ENCODE measurements at places on chromosomes 16 and 17.

DNA sequence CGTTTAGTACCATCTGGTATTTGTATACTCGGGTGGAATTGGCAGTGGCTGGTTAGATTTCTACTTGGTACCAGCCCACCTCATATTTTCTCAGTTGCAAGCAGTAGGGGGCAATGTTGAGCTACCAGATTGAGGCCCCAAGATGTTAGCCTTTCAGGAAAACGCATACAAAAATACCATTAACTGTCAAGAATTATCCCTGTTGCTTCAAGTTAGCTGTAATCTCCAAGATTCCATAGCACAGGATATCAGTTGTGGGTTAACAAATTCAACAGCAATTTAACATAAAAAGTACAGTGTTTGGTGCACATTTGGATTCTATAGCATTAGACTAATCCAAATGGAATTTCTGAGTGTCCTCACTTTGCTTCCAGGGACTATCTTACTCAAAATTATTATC is 188.2 kb downstream of the FTO start:
- DNase-seq = peak; percentile 42

DNA sequence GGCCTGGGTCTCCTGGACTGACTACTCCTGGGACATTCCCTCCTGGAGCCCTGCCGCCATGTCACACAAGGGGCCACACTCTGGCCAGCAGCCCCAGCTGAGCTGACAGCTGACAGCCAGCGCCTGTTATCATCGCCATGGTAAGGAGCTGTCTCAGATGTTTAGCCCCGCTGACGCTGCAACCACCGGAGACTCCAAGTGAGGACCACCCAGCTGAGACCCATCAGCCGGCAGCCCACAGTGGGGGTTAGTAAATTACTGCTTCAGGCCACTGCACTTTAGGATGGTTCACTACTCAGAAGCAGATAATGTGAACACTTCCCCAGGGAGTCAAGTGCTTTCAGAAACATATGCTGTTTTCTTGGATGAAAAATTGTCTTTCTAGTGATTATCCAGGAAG is 14.6 kb upstream of the SPHK1 start:
- no peak for DNase-seq

DNA sequence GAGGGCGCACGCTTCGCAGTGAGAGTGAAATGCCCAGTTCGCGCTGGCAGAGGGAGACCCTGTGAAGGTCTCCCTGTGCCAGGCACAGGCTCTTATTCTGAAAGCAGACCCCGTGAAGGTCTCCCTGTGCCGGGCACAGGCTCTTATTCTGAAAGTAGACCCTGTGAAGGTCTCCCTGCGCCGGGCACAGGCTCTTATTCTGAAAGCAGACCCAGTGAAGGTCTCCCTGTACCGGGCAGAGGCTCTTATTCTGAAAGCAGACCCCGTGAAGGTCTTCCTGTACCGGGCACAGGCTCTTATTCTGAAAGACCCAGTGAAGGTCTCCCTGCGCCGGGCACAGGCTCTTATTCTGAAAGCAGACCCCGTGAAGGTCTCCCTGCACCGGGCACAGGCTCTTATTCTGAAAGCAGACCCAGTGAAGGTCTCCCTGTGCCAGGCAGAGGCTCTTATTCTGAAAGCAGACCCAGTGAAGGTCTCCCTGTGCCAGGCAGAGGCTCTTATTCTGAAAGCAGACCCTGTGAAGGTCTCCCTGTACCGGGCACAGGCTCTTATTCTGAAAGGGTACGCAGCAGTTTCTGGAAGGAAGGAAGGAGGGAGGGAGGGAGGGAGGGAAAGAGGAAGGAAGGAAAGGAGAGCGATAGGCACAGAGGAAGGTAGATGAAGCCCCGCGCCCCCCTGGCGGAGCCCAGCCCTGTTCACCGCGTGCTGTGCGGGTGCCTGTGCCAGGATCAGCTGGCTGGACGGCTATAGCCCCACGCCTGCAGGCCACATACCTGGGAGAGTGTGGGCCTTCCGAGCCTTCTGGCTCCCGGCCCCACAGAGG is 55.3 kb downstream of the WDR45B start:
- peak; percentile 63 for DNase-seq

- DNase-seq = no peak
These were observed 18.3 kb downstream of the VPS53 start for GRCh38 chr17:696369-696768.

DNA sequence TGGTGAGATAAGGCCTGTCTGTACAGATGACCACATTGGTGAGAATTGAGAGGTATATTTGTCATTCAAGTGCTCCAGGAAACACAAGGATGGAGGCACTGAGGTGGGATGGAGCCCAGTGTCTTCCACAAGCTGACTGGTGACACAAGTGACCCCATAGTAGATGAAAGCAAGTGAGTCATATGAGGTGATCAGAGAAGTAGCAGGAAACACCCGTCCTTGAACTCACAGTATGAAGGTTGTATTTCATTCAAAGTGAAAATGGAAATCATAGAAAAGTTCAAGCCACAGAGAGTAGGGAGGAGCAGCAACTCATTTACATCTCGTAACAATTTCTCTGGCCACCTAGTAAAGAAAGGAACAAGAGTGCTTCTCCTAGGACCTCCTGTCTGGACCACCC is 609.8 kb downstream of the HS3ST4 start:
- no peak for DNase-seq

GRCh38 chr17:74679374-74679773 is 33.3 kb downstream of the CD300LF start:
- DNase-seq = no peak

- DNase-seq = no peak
These were observed 6.7 kb upstream of the KSR1 start for GRCh38 chr17:27449541-27449940.

GRCh38 chr17:76130473-76130872 is 10.6 kb downstream of the FOXJ1 start:
- no peak for DNase-seq

DNA sequence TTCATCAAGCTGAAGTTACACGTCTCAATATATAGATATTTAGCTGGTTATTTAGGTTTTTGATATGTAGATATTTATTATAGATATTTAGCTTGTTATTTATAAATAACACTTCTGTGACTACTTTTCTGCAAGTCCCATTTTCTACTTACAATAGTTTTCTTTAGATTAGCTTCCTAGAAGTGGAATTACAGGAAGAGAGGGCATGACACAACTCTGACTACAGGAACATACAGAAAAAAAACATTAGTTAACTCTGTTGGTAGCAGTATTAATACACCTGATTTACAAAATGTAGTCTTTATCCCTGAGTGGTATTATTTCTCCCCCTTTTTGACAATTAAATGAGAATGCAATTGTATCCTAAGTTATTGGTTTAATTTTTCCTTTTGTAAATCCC is 21.2 kb upstream of the CCL1 start:
- no peak for DNase-seq

DNA sequence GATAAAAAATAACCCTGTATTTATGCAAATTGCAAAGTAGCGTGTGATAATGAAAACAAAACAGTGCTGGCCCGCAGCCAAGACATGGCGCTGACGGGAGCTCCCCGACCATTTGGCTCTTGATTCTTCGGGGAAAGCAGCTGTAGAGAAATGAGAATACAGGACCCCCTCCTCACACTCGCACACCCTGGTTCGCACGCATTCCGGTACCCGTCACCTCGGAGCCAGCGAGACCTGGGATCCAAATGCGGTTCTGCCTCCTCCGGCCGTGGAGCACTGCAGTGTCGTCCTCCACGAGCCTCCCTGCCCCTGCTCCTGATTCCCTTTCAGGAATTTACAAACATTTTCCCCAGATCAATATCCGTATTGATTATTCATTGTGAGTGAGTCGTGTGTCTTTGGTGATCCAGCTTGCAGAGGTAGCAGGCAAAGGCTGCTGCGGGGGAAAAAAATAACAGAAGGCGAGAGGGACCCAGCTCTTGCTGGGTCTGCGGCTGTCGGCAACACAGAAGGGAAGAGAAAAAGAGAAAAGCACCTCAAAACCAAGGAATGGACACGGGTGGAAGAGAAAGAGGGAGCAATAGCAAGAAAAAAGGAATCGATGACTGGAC is 184.1 kb upstream of the ZFHX3 start:
- no peak for DNase-seq

DNA sequence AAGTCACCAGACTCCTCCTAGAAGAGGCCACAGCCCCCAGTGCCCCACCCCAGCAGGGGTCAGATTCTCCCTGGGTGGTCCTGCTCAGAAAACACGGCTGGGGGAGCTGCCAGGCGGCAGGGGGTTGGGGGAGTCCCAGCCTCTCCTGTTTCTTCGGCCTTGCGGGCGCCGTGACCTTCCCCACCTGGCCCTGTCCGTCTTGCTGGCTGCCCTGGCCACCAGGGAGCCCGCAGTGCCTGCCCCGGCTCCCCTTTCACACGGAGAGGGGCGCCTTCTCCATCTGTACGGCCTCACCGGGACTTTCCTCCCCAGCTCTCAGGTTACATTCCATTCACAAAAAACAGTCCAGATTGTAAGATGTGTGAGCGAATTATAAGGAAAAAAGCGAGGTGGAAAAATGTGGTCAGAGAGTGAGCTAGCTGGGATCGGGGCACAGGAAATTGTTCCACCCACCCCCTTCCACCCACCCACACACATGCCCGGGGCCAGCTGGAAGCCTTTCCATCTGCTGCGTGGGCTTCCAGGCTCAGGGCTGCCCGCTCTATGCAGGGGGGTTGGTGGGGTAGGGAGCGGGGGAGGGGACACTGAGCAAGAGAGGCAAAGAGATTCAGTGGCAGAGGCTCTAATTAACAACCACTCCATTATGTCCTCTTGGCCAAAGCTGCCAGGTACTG is 14.6 kb upstream of the CIBAR2 start:
- peak; percentile 28 for DNase-seq

DNA sequence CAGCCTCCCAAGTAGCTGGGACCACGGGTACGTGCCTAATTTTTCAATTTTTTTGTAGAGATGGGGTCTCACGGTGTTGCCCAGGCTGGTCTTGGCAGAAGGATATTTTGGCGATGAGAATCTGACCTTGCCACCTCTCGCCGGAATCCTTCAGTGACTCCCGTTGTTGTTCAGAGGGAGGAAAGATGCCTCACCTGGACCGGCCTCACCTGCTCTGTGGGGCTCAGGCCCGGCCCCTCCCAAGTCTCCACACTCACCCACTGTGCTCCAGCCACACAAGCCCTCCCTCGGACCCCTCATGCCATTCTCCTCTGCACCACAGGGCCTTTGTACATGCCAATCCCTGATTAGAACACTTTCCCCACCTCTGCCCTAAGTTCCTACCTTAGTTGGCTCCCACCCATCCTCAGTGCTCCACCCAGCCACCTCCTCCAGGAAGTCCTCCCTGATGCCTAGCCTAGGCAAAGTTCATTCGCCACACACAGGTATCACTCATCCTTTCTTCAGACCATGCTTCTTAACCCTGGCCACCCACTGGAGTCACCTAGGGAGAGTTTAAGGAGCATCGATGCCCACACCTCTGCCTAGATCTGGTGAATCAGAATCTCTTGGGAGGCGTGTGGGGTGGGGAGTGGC is 136.1 kb downstream of the GSG1L start:
- no peak for DNase-seq

DNA sequence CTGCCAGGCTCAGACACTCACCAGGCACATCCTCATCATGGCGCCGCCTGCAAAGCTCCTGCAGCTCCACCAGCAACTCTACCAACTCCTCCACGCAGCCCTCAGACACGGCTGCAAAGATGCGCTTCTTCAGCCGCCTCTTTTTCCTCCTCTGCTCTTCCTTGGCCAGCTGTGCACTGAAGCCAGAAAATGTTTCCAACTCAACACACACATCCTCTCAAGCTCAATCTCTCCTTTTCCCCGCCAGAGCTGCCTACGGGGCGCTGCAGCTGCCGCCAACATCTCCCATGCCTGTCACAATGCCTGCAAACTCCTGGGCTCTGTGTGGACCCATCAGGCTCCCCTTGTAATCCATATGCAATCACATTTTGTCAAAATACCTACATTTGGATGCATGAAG is 14.2 kb downstream of the TRPV3 start:
- no peak for DNase-seq

DNA sequence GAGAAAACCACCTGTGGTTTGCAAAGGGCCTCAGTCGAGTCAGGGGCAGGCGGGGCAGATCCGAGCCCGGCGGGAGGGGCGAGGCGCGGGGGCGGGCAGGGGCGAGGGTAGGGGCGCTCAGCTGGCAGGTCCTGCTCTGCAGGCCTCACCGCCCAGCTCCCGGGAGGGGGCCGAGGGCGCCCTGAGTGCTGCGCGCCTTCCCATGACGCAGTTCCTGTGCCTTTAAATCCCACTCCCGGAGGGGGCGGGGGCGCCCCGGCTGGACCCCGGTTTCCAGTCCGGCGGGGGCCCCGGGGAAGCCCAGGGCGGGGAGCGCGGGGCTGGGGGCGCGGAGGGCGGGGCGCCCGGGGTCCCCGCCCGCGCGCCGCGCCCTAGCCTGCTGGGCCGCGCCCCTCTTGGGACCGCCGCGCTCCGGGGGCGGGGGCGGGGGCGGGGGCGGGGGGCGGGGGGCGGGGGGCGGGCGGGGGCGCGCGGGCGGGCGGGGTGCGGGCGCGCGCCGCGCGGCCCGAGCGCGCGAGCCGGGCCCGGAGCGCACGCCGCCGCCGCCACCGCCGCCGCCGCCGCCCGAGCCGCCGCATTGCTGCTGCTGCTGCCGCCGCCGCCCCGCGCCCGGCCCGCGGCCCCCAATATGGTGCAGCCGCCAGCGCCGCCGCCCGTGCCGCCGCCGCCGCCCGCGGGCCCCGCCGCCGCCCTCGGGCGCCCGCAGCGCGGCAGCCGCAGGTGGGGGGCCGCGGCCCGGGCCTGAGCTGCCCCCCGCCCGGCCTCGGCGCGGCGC is at the start of gene JPH3:
TSS of gene JPH3 (plus strand) at position 508 of the 775 bp plus-strand sequence. CDS start 639 bp downstream, outside the sequence.
- DNase-seq = no peak

DNA sequence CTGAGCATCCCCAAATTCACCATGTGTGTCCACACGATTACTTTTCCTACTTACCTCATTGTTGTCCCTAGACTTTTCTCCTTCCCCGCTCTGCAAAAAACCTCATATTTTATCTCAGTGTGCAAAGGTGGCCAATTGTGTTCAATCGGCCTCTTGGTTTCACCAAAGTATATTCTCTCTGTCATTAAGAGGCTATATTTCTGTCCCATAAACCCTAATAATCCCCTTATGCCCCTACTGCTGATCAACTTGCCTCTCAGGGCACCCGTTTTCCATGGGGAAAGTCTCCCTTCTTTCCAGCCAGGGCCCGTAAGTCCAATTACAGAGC is 11.6 kb downstream of the CES2 start:
- DNase-seq = no peak

DNA sequence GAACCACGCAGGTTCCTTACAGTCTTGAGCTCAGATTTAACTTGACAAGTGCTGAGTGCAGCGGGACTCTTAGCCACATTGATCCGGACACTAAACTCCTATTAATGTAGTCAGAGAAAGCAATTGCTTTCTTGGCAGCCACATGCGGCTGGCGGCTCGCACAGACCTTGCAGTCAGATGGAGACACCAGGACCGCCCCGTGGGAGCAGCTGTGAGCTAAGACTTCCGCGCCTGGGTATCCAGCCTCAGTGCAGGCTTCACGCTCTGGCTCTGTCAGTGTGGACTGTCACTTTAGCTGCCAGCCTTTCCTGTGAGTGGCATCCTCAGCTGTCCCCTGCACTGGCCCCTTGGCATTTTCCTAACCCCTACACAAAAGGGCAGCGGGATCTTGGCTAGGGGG is 80.9 kb upstream of the NLRP1 start:
- no peak for DNase-seq

GRCh38 chr16:2971985-2972784 is 3.0 kb downstream of the PAQR4 start:
- no peak for DNase-seq

- DNase-seq = no peak
These were observed 1.1 kb upstream of the YBX2 start for GRCh38 chr17:7295230-7296180.

Data from stimulated activated CD4-positive, alpha-beta T cell treated with anti-CD3 and anti-CD28 coated beads, Interleukin-4, amount 100 ng/mL, for 24 hours (primary cell).